ENCODE measurements at places on chromosomes 1 and 21.

- H3K4me1 ChIP-seq = peaks cover 2% of the 10 kb centered on the region
- H3K36me3 ChIP-seq = peaks cover 14% of the 10 kb centered on the region
- no peaks in the 10 kb centered on the region for H3K27me3 ChIP-seq
- no peak overlapping the region for H3K4me3 ChIP-seq
- no peak for DNase-seq
- no peak overlapping the region for H3K27ac ChIP-seq
Observed at GRCh38 chr1:178918955-178919354, 48.1 kb upstream of the ANGPTL1 start.

DNA sequence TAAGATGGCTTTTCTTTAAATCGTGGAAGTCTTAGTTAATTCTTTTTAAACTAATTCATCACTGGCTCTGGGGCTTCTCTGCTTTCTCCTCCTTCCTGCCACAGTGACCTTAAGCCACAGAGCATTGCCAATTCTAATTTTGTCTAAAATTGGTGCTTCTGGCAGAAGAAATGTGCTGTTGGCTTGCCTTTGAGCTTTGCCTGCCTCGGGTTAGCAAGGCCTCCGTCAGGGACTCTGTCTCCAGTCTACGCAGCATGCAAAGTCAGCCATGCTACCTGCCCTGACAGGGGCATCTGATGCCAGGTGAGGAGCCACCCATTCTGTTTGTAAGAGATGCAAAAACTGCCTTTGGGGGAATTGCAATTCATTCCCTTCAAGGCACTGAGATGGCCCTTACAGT lies 25.2 kb downstream of the CLDN14 start:
- no peaks in the 10 kb centered on the region for H3K36me3 ChIP-seq
- no peaks in the 10 kb centered on the region for H3K27me3 ChIP-seq
- peak overlapping the region; percentile 82 for H3K27ac ChIP-seq
- H3K4me1 ChIP-seq = peaks cover 18% of the 10 kb centered on the region

DNA sequence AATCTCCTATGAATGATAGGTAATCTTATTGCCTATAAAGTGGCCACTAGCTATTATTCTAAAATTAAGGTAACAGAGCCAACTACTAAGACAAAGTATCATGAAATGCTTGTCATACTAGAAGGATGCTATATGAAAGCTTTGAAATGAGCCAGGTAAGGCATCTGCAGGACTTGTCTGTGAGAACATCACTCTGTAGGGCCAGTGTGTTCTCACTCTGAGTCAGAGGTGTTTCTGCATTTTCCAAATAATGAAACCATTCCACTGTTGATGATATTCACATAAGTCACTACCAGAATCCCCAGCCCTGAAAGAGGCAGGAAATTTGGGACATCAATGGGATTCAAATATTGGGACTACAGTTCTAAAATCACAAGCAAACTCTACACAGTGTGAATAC lies 25.8 kb upstream of the GBP5 start:
- DNase-seq = no peak
- no peaks in the 10 kb centered on the region for H3K27me3 ChIP-seq
- no peak overlapping the region for H3K27ac ChIP-seq
- peaks cover 11% of the 10 kb centered on the region for H3K36me3 ChIP-seq
- H3K4me3 ChIP-seq = no peak overlapping the region

DNA sequence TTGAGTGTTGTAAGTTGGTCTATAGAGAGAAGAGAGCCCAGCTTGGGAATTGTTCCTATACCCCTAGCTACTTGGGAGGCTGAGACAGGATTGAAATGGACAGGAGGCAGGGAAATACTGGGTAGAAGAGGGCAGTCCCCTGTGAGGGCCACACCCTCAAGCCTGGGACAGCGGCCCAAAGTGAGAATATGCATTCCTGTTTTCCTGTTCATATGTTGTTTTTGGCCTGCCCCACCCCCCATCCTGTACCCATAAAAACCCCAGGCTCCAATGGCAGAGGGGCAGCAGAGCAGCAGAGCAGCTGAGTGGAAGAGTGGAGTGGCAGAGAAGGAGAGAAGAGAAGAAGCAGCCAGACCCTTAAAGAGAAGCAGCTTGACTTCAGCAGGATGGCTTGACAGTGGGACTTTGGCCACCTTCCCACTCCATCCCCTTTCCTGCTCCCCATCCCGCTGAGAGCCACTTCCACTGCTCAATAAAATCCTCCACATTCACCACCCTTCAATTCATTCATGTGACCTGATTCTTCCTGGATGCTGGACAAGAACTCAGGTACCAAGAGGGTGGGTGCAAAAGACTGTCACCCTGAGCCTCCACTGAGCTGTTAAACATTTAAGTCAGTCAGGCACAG lies 70.6 kb upstream of the PUM1 start:
- DNase-seq = no peak
- H3K36me3 ChIP-seq = no peaks in the 10 kb centered on the region
- no peaks in the 10 kb centered on the region for H3K27me3 ChIP-seq
- H3K4me1 ChIP-seq = no peaks in the 10 kb centered on the region

- DNase-seq = no peak
- H3K27ac ChIP-seq = no peak overlapping the region
- peaks cover 45% of the 10 kb centered on the region for H3K27me3 ChIP-seq
- peaks cover 14% of the 10 kb centered on the region for H3K4me1 ChIP-seq
Observed at GRCh38 chr1:23864801-23865542, 3.1 kb downstream of the FUCA1 start.

DNA sequence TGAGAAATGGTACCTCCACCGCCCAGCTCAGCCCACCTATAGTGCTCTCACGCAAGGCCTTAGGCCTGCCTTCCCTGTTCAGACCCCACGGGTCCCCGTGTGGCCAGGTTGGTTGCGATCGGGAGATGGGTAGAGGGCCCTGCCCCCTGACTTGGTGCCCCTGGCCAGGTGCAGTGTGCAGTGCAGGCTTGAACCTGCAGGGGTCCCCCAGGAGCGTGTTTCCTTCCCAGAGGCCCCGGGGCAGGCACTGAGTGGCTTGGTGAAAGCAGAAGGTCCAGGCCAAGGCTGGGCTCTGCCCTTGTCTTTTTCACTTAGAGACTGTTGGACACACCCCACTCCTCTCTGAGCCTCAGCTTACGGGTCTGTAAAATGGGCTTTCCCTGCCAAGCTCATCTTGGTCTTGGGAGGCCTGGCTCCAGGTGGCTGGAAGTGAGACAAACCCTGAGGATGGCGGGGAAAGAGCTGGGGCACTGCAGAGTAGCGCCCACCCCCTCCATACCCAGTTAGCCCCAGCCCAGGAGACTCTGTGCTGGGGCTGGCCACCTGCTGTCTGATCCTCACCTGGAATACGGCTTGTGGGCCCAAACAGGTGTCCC lies 9.3 kb upstream of the HES5 start:
- no peak overlapping the region for H3K4me3 ChIP-seq
- peaks cover 9% of the 10 kb centered on the region for H3K4me1 ChIP-seq
- H3K27ac ChIP-seq = no peak overlapping the region
- peak; percentile 83 for DNase-seq

DNA sequence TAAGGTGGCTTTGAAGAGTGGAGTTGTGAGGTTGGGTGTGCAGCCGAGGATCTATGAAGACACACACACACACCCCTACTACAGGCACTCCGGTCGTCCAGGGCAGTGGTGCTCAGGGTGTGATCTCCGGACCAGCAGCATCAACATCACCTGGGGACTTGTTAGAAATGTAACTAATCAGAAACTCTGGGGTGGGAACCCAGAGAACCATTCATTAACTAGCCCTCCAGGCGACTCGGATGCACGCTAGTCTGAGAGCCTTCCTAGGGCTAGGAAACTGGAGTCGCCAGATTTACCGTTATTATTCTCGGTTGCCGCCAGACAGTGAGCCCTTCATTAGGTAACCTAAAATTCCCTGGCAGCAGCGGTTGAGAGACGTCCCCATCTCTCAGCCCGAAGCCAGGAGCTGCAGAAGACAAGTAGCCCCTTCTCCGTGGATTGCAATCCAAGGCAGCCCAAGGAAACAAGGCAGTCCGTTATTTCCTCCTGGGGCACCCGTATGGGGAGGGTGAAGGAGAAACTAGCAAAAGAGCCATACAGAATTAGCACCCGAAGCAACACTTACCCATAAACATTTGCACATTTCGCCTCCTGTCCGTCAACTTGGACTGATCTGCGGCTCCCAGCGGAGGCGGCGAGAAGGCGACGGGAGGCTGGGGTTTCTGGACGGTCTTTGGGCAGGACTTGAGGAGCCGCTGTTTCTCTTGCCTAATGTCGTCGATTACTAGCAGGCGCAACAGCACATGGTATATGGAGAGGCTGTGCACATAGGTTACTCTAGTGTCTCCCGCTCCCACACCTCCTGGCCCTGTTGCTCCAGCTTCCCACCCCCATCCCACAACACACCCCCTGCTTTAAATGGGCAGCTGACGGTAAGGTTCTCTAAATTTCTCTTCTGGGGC lies 2.9 kb upstream of the CCN1 start:
- H3K36me3 ChIP-seq = peaks cover 15% of the 10 kb centered on the region
- H3K4me1 ChIP-seq = peaks cover 43% of the 10 kb centered on the region
- DNase-seq = no peak
- H3K4me3 ChIP-seq = peak overlapping the region; percentile 75
- H3K27me3 ChIP-seq = peaks cover 43% of the 10 kb centered on the region

- H3K4me1 ChIP-seq = peaks cover 13% of the 10 kb centered on the region
- H3K36me3 ChIP-seq = no peaks in the 10 kb centered on the region
- H3K4me3 ChIP-seq = no peak overlapping the region
- no peaks in the 10 kb centered on the region for H3K27me3 ChIP-seq
Observed at GRCh38 chr1:192633533-192634253, 2.3 kb upstream of the RGS13 start.

DNA sequence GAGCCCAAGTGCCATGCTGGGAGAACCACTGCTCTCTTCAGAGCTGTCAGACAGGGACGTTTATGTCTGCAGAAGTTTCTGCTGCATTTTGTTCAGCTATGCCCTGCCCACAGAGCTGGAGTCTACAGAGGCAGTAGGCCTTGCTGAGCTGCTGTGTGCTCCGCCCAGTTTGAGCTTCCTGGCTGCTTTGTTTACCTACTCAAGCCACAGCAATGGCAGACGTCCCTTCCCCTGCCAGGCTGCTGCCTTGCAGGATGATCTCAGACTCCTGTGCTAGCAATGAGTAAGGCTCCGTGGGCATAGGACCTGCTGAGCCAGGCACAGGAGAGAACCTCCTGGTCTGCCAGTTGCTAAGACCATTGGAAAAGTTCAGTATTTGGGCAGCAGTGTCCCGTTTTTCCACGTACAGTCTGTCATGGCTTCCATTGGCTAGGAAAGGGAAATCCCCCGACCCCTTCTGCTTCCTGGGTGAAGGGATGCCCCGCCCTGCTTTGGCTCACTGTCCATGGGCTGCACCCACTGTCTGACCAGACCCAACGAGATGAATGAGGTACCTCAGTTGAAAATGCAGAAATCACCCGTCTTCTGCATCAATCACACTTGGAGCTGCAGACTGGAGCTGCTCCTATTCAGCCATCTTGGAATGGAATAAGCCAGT lies 31.9 kb downstream of the CYP4B1 start:
- no peak for DNase-seq
- H3K36me3 ChIP-seq = no peaks in the 10 kb centered on the region
- peaks cover 21% of the 10 kb centered on the region for H3K27me3 ChIP-seq
- H3K27ac ChIP-seq = no peak overlapping the region

DNA sequence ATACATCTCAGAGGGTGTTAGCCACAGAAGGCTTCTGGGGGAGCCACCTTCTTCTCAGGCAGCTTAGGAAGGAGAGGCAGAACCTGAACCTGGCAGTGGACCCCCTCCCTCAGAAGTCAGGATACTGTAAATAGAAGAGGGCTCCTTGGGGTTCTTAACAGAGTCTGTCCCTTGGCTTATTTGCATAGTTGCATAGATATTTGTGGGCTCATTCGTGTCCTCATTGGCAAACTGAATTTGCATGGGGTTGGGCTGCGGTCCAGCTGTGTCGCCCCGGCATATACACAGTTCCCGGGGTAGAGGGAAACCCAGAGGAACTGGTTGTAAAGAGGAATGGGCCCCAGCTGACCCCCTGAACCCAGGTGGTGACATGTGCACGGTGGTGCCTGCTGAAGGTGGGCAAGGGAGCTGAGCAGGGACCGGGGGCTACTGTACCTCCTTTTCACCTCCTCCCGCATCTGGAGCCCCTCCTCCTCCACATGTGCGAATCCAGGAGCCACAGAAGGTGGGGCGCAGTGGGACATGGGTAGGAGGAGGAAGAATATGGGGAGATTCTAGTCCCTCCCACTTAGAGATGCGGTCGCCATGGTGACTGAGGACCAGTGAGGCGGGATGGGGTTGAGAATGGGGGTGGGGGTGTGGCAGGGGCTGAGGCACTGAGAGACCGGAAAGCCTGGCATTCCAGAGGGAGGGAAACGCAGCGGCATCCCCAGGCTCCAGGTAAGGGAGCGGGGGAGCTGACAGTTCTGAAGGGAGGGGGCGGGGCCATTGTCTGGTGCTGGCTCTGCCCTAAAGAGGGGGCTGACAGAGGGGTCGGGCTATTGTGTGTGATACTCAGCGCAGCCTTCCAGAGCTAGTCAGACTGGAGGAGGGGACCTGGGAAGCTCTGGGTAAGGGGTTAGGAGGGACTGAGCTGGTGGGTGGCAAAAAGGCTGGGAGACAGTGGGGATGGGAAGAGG lies 3.7 kb upstream of the SEMA4A start:
- DNase-seq = peak; percentile 95
- H3K27ac ChIP-seq = peak overlapping the region; percentile 65
- no peaks in the 10 kb centered on the region for H3K27me3 ChIP-seq
- H3K4me1 ChIP-seq = peaks cover 78% of the 10 kb centered on the region

DNA sequence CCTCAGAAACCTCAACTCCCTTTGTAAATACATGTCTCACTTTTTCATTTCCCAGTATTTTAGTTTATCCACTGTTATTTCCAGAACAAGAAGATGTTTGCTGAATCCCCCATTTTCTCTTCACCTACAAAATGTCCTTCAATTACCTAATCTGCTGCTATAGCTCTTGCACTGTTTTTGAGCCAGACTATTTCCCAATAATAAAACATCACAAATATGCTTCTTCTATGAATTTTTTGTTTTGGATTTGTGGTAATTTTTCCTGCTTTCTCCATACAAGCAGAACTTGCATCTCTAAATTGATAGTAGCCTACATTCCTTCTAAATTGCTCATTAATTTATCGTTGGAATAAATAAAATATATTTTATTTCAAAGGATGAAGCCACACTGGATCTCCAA lies 199.6 kb upstream of the C1orf87 start:
- no peaks in the 10 kb centered on the region for H3K4me1 ChIP-seq
- H3K27ac ChIP-seq = no peak overlapping the region
- H3K27me3 ChIP-seq = no peaks in the 10 kb centered on the region
- DNase-seq = no peak
- no peak overlapping the region for H3K4me3 ChIP-seq

GRCh38 chr1:21886486-21887215 lies 50.5 kb downstream of the HSPG2 start:
- H3K36me3 ChIP-seq = peaks cover 25% of the 10 kb centered on the region
- H3K4me3 ChIP-seq = no peak overlapping the region
- no peak for DNase-seq
- H3K27ac ChIP-seq = peak overlapping the region; percentile 45
- no peaks in the 10 kb centered on the region for H3K4me1 ChIP-seq

- peaks cover 16% of the 10 kb centered on the region for H3K27me3 ChIP-seq
- no peak overlapping the region for H3K27ac ChIP-seq
- H3K4me1 ChIP-seq = peaks cover 8% of the 10 kb centered on the region
- peaks cover 6% of the 10 kb centered on the region for H3K36me3 ChIP-seq
Observed at GRCh38 chr1:12148160-12148957, 18.4 kb upstream of the TNFRSF1B start.

GRCh38 chr1:210123924-210124589 lies 108.5 kb upstream of the SERTAD4 start:
- DNase-seq = no peak
- no peaks in the 10 kb centered on the region for H3K36me3 ChIP-seq
- H3K4me3 ChIP-seq = no peak overlapping the region
- no peaks in the 10 kb centered on the region for H3K27me3 ChIP-seq
- H3K4me1 ChIP-seq = peaks cover 11% of the 10 kb centered on the region

GRCh38 chr1:61887931-61888564 lies 145.8 kb downstream of the PATJ start:
- H3K36me3 ChIP-seq = peaks cover 26% of the 10 kb centered on the region
- no peak for DNase-seq
- H3K27me3 ChIP-seq = no peaks in the 10 kb centered on the region
- peaks cover 10% of the 10 kb centered on the region for H3K4me1 ChIP-seq
- no peak overlapping the region for H3K4me3 ChIP-seq
